SJCRH30 (cell line): ENCODE measurements at places on chromosomes 6 and 20. TPM values are rescaled to one million over a fixed set of nuclear protein-coding genes. Genes with fewer than 3 reads are reported as not detected.

DNA sequence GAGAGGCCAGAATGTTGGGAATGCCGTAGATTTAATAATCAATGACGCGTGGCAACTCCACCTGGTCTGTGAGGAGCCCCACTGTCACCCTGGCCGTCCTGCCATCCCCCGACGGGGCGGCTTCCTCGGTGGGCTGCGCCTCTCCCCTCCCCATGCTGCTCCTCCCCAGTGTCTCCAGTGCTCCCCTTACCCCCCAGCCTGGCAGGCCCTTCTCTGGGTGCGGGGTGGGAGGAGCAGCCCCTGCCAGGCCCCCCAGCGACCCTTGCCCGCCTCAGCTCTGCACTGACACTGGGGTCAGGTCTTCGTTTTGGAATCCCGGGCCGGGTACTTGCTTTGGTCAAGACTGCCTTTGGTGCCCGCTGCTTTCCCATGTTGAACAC lies 82.3 kb upstream of the FRMD1 start:
- DNase-seq, result no peak

DNA sequence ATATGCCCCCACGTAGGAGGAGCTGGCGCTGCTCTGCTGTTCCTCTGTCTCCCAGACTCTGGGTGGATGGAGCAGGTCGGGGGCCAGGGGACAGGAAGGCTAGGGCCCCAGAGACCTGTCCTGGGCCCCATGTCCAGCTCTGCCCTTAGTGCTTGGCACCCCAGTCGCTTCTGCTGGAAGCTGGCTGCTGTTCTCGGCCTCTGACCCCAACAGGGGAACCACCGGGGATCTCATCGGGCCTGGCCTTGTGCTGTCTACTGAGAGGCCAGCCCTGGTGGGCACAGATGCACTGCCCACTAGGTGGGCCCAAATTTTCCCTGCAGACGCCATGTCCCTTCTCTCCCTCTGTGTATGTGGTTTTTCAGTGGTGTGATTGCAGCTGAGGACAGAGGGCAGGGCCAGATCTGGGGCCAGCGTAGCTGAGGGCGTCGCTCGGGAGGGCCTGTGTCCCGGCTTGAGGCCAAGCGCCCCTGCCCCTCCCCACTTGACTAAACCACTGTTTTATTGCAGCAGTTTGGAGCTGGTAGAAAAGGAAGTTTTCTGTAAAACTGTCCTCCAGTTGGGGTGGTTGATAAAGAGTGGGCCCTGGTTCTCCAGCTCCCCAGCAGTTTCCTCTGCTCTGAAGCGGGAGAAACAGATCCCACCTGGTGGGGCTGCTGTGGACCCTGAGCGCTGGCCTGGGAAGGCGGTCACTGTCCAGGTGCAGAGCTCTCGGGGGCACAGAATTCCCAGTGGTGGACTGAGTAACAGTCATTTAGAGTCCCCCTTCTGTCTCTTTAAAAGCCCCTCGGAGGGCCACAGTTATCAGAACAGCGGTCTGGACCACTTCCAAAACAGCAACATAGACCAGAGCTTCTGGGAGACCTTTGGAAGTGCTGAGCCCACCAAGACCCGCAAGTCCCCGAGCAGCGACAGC lies 5.9 kb upstream of the COL20A1 start:
- no peak for DNase-seq

- DNase-seq, result no peak
These were observed 60.2 kb downstream of the CHMP4B start for GRCh38 chr20:33871362-33871761.

DNA sequence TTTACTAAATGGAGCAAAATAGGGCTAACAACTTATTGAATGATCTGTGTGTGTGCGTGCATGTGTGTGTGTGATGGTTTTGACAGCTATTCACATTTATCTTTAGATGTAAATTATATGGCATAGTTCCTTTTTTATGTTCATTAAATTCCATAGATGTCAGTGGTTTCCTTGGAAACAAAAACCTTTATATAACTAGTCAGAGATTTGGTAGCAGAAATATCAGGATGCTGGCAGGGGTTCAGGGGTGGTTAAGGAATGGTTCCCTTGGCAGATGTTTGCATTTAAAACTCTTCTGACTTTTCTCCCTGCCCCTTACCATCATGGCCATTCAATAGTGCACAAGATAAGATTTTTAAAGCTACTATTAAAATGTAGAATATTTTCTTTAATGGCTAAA lies 256.6 kb downstream of the PLCB1 start:
- DNase-seq, result no peak

Gene CCN5
- total RNA-seq, result not detected in 2 replicates

- no peak for DNase-seq
These were observed 42.0 kb downstream of the VTA1 start for GRCh38 chr6:142189057-142189456.

Gene IMPG1
- total RNA-seq, result 0.25 and 0.65 TPM in 2 replicates

DNA sequence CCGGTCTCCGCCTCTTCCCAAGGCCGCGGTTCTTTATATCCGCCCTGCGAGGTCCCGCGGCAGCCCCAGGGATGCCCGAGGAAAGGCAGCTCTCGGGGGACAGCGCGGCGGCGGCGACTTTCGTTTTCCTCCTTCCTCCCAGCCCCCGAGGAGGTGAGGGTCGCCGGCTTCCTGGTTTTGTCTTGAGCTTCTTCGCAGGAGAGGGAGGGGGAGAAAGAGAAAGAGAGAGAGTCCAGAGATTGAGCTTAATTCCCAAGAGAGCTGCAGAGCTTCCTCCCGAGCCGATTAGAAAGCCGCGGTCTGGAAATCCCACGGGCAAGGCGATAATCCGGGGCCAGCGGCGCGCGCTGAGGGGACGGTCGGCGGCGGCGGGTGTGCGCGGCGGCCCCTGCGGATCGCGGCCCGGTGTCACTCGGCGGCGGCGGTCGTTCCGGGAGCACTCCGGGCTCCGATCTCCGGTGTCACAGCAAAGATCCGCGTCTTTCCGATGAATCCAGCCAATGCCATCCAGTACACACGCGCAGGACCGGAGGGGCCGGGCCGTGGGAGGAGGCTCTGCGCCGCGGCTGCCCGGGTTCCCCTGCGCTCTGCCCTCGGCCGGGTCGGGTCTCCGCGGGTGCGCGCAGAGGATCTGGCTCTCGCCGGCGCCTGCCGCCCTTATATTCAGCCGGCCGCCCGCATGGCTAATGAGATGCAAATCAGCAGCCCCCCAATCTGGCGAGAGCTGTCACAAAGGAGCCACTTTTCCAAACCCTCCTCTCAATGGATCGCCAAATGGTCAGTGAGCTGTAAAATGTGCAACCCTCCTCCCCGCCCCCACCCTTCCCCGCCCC lies at the start of gene DLL1:
TSS of gene DLL1 (minus strand) at position 783 of the 833 bp plus-strand sequence. CDS start 939 bp downstream, outside the sequence.
- peak; percentile 74 for DNase-seq

DNA sequence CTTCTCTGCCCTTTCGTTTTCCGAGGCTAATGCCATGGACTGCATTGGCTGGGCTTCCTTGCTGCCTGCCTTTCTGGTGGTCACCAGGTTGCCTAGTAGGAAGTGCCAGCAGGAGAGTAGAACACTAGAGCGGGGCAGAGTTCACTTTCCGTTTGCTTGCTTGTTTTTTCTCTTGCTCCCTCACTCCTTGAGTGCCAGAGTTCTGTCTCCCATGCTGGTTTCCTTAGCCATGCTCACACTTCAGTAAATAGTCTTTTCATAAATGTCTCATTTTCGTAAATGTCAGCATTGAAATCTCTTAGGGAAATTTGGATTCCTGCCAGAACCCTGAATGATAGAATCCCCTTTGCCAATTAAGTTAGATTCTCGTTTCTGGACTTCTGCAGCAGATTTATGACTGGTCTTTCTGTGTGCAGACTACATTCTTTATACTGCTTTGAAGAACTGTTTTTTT lies 63.9 kb downstream of the FAM83B start:
- DNase-seq, result no peak

GRCh38 chr6:151002491-151002935 lies 137.0 kb downstream of the MTHFD1L start:
- DNase-seq, result no peak

DNA sequence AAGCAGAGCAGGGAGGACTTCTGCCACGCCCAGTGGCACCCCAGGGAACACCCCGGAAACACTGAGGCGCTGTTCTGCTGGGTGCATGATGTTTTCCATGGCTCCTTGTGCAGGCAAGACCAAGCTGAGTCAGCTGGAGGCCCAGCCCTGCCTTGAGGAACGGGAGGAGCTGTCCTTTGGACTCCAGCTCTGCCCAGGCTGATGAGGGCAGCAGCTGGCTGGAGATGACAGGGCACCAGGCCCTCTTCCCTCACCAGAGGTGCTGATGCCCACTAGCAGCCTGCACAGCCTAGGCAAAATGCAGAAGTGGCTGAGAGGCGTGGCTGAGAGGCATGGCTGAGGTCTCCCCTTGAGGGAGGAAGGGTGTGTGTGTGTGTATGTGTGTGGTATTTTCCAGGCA lies 2.4 kb downstream of the C6orf132 start:
- DNase-seq, result no peak

- DNase-seq, result no peak
These were observed 59.8 kb upstream of the CARMIL1 start for GRCh38 chr6:25219216-25219916.

Gene OR2J3
- total RNA-seq, result not detected in 2 replicates

- DNase-seq, result no peak
These were observed 104.4 kb upstream of the KHDRBS2 start for GRCh38 chr6:62390401-62390800.

Gene HTR1B
- total RNA-seq, result not detected in 2 replicates

- DNase-seq, result no peak
These were observed 54.3 kb downstream of the MYLIP start for GRCh38 chr6:16183187-16183664.

- DNase-seq, result peak; percentile 41
These were observed 168.3 kb upstream of the STXBP5 start for GRCh38 chr6:147035886-147036285.

Gene TFAP2D
- total RNA-seq, result not detected in 2 replicates

Gene CCDC170
- total RNA-seq, result not detected in 2 replicates

- no peak for DNase-seq
These were observed 11.4 kb downstream of the HECA start for GRCh38 chr6:139146317-139146726.

DNA sequence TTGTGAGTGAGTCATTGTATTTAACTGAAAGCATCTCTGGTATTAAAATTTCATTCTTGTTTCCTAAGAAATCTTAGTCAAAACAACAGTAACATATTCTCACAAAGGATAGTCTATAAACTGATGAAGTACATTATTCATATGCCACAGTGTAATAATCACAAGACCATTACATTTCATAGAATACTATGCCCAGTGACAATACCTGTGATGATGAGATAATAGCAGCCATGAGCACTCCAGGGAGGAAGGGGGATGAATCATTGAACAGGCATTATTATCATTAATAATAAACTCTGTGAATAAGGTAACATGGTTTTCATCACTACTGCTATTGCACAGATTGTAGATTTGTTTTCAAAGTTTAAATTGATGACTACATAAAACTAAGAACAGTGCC lies 667.9 kb downstream of the EPM2A start:
- no peak for DNase-seq

Gene SLC22A23
- 0.43 and 0.81 TPM in 2 replicates for total RNA-seq

- peak; percentile 21 for DNase-seq
These were observed 14.0 kb downstream of the RBL1 start for GRCh38 chr20:37081717-37082289.

DNA sequence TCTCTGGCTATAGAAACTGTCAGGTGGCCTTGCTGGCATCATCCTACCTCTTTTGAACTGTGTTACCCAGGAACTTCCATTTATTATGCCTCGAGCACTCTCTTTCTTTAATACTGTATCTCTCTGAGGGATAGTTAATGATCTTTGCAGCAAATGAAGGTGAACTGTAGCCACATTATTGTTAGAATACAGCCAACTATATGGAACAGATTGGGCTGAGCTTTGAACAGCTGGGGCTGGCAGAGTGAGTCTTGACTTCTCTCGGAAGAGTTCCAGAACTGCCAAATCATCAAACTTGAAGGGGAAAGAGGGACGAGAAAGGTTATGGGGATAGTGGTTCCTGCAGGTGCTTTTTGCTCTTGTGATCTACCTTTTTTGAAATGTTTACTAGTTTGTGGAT lies 237.7 kb downstream of the PRL start:
- no peak for DNase-seq

- no peak for DNase-seq
These were observed 109.5 kb downstream of the CLVS2 start for GRCh38 chr6:123105561-123105960.

DNA sequence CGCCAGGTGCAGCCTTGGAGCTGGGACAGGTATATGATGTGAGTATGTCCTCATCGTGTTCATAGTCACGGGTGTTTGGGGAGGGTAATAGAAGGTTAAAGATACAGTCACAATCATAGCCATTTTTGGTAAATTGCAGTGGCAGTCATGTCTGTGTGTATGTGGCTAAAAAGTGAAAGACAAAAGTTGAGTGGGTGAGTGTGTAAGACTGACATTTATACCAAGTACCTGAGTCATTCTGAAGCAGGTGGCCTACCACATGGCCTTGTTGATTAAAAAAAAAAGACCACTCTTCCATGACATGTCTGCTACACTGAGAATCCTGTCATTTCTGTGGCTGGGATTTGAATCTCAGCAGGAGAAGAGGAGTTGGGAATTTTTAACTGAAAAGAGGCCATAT lies 181.9 kb downstream of the SCP2D1 start:
- no peak for DNase-seq

Gene GATA5
- total RNA-seq, result not detected in 2 replicates

GRCh38 chr6:91716361-91716760 lies 1129.5 kb upstream of the MAP3K7 start:
- no peak for DNase-seq

Gene TCF21
- not detected in 2 replicates for total RNA-seq

Gene PPP1R3G
- total RNA-seq, result 0.71 and 1.0 TPM in 2 replicates

GRCh38 chr20:61570646-61571195 lies 318.7 kb downstream of the CDH4 start:
- no peak for DNase-seq

DNA sequence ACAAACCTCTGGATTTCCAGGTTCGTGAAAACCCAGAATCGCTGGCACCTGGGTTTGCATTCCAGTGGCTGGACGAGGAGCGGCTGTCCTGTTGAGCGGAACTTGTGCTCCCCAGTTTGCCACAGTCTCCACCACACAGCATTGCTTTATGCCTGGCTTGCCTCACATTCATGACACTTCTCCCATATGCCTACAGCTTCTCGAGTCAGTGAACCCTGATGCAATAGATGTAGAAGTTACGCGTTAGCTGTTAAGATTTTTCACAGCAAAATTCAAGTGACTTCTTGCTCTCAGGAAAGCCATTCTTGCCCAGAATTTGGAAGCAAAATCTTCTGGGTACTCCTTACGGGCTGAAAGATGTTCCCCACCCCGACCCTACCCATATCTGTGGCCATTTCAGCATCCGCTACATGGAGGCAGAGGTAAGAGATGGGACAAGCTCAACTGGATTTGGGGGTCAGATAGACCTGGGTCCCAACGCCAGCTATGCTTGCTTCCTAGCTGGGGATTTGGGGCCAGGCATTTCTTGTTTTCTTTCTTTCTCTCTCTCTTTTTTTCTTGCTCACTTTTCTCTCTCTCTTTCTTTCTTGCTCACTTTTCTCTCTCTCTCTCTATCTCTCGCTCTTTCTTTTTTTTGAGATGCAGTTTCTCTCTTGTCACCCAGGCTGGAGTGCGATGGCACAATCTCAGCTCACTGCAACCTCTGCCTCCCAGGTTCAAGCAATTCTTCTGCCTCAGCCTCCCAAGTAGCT lies 12.4 kb upstream of the GDAP1L1 start:
- DNase-seq, result no peak

Gene MUC21
- not detected in 2 replicates for total RNA-seq

Gene EZR
- 41.9 and 44.6 TPM in 2 replicates for total RNA-seq
